ENCODE measurements at places on chromosomes 5 and 9.

GRCh38 chr5:172903790-172904189, 55.4 kb upstream of the RPL26L1 start:
- DNase-seq = no peak

DNA sequence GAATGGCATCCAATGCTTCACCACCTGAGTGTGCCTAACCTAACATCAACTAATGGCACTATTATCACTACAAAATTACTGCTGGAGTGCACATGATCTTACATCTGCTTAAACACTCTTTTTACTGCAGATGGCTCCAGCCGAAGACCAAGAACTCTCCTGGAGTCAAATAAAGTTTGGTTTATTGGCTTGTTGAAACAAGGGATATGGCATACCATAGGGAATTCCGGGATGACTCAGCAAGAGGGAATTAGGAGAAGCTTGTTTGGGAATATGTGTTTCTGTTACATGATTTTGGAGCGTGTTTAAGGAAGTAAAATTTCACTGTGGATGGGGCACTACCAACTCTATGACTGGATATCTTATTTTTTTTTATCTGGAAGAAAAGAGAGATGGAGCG, 872.6 kb downstream of the DTWD2 start:
- DNase-seq = no peak

GRCh38 chr9:8036914-8037524, 237.4 kb upstream of the DMAC1 start:
- no peak for DNase-seq

DNA sequence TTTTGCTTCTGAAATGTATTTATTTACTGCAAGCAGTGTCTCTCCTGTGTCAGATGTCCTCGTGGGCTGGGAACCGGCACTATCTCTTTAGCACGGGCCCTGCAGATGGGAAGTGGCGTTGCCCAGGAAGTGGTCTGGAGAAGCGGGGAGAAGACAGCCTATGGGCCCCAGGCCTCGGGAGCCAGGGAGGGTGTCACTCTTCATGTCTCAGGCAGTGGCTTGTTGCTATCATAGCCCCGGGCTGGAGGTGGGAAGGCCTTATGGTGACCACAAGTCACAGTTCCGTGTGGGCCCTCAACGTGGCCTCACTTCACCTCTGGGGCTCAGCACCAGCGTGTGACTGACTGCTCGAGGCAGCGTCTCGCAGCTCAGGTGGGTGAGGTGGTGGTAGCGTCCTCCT, 41.4 kb downstream of the SYK start:
- no peak for DNase-seq

DNA sequence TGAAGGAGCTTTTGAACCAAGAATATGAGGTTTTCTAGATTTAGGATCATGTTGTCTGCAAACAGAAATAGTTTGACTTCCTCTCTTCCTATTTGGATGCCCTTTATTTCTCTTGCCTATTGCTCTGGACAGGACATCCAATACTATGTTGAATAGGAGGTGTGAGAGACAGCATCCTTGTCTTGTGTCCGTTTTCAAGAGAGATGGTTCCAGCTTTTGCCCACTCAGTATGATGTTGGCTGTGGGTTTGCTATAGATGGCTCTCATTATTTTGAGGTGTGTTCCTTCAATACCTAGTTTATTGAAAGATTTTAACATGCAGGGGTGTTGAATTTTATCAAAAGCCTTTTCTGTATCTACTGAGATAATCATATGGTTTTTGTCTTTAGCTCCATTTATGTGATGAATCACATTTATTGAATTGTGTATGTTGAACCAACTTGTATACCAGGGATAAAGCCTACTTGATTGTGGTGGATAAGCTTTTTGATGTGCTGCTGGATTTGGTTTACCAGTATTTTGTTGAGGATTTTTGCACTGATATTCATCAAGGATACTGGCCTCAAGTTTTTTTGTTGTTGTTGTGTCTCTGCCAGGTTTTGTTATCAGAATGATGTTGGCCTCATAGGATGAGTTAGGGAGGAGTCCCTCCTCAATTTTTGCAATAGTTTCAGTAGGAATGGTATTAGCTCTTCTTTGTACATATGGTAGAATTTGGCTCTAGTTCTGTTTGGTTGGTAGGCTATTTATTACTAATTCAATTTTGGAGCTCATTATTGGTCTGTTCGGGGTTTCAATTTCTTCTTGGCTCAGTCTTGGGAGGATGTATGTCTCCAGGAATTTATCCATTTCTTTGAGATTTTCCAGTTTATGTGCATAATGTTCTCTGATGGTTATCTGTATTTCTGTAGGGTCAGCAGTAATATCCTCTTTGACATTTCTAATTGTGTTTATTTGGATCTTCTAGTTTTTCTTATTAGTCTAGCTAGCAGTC, 41.2 kb upstream of the IFNE start:
- DNase-seq = no peak

- DNase-seq = no peak
These were observed 26.4 kb downstream of the ARHGEF28 start for GRCh38 chr5:73652391-73652790.

GRCh38 chr5:96176022-96176421, 214.4 kb upstream of the ELL2 start:
- DNase-seq = no peak

DNA sequence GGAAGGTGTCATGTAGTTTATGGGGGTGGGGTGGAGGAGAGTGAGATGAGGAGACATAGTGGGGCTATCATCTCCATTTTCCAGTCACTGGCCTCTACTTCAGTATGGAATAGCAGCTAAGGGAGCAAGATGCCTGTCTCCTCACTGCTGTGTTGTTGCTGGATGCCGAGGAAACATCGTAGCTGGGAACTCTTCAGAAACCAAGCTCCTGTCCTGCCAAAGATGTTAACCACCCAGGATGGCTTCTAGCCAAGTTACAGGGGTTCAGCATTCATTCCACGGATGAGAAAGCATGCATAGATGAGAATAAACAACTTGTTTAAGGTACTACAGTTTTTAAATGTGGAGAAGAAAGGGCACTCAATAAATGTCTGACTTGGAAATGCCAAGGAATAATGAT, 226.5 kb downstream of the ASTN2 start:
- no peak for DNase-seq

DNA sequence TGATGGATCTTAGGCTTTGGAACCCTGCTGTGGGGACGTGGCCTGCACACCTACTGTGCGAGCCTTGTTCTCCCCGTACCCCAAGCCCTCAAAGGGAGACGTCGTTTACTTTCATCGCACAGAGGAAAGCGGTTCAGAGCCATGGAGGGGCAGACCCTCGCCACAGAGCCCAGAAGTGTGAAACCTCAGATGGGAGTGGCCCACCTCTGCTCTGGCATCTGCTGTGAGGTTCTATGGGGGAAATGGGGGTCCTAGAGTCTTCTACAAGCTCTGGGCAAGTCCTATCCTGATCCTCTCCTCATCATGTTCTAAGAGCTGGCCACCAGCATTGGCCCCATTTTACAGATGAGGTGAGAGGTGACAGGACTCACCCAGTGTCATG, 3.7 kb upstream of the RNF44 start:
- DNase-seq = no peak

DNA sequence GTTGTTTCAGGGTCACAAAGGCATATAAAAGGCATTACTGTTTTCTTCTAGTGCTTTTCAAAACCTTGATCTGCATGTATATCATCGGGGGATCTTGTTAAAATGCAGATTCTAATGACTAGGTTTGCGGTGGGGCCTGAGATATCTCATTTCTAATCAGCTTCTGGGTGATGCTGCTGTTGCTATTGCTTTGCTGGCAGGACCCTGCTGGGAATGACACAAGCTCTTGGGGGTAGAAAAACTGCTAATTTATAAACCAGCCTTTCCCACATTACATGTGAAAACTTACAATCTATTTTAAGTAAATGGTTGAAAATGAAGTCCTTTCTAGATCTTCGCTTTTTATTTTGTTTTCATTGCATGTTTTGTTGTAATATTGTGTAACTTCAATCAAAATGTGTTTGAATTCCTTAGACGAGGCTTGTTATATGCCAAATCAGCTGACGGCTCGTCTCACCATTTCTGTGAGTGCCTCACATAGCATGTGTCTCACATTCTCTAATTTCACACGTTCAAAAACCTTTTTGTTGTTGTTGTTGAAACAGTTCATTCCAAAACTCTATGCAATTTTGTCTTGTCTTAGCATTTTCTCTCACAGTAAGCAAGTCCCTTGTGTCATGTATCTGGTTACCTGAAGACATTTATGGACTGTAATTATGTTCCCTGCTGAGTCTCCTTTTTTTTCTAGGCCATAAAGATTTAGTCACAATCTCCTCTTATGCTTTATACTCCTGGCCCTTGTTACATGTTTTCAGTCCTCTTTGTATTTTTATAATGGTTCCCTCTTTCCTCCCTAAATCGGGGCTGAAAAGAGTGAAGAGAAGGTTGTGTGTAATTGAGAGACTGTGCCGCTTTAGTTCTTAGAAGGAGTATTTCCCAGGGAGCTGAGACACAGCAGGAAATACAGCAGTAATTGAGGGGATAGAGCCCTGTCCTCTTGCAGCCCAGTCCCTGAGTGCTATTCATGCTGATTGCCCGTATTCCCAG, 521.0 kb upstream of the SEMA6A start:
- DNase-seq = no peak

DNA sequence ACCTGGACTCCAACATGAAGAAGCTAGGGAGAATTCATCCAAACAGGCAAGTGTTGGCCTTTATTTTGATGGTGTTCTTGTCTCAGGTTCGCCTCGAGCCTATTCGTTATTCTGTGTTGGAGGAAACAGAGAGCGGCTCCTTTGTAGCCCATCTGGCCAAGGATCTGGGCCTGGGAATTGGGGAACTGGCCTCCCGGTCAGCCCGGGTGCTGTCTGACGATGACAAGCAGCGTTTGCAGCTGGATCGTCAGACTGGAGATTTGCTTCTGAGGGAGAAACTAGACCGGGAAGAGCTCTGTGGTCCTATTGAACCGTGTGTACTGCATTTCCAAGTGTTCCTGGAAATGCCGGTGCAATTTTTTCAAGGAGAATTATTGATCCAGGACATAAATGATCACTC, 367 bp downstream of the PCDHB4 start:
- no peak for DNase-seq

DNA sequence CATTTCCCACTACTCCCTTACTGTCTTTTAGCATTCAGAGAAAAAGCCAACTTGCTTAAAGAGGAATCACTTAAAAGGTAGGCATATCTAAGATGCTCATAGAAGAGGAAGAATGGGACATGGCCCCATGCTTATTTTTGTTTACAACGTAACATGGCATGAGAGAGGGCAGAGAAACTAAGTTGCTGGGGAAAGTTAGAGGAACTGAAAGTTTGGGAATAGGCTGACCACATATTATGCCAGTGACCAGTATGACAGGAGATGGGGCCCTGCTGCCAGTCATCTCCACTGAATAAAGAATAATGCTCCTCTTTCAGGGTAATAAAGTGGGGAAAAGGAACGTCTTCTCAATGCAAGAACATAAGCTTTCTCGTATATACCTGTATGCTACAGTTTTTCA, 1.9 kb downstream of the PLPP6 start:
- DNase-seq = no peak

GRCh38 chr5:176725521-176726280, 78.4 kb downstream of the TSPAN17 start:
- no peak for DNase-seq

DNA sequence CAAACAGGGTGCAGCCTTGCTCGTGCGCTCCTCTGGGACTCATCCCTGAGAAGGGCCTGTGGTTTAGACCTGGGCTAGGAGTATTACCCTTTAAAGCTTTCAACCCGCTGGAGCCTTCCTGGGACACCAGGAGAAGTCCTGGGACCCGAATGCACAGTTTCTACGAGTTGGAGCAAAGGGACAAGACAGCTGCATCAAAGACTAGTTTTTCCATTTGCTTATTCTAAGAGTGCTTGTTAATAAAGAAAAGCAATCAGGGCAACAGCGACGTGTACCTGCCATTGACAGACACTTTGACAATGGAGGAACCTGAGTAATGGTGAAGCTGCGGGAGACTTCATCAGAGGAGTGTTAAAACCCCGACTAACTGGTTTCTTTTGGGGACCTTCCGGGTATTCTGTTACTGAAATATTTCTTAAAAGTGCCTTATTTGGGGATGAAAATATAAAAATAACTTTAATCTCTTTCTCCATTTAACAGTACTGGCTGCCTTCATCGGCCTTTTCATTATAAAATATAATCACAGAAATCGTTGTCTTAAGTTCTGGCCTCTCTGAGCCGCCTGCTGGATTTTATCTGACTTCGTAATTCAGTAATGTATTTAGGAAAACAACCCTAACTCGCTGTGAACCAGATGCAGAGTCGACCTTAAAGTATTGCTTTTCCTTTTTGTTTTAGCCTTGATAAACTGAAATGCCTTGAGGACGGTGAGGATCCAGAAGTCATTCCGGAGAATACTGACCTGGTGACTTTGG, 732 bp downstream of the SNAPC3 start:
- DNase-seq = no peak

GRCh38 chr5:115686738-115687074, 60.9 kb upstream of the TMED7 start:
- DNase-seq = no peak

GRCh38 chr5:156137071-156137869, 189.7 kb upstream of the SGCD start:
- DNase-seq = no peak

DNA sequence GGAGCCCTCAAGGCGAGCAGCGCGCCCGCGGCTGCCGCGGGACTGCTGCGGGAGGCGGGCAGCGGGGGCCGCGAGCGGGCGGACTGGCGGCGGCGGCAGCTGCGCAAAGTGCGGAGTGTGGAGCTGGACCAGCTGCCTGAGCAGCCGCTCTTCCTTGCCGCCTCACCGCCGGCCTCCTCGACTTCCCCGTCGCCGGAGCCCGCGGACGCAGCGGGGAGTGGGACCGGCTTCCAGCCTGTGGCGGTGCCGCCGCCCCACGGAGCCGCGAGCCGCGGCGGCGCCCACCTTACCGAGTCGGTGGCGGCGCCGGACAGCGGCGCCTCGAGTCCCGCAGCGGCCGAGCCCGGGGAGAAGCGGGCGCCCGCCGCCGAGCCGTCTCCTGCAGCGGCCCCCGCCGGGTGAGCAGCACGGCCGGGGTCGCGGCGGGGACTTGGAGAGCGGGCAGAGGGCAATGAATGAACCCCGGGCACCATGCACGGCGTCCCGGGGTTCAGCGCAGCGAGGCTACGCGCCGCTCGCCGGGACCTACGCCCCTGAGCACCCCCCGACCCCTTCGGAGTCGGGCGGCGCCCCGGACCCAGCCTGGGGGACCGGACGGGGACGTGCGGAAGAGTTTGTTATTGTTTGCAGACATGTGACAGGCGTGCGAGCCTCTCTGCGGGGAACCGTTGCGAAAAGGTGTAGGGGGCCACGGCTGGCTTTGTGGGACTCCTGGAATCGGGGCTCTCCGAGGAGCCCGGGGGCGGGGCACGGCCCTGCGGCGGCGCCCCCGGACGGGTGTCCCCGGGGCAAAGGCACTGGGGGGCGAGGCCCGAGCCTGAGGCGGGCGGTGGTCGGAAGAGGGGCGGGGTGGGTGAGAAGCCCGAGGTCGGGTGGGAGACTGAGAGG, 553 bp downstream of the MAP3K1 start:
- DNase-seq = no peak

- no peak for DNase-seq
These were observed 33.1 kb downstream of the APTX start for GRCh38 chr9:32968101-32969011.

- no peak for DNase-seq
These were observed 6.3 kb downstream of the AP3B1 start for GRCh38 chr5:78288246-78288645.
